Stimulated activated CD4-positive, alpha-beta T cell treated with anti-CD3 and anti-CD28 coated beads, Interleukin-15, amount 100 ng/mL, for 24 hours (primary cell): ENCODE measurements at places on chromosomes 2 and 18.
A peak's percentile ranks its signal among the peaks of the same experiment; 100 is the strongest.

- DNase-seq: no peak
Measured at GRCh38 chr2:71536226-71536671, 82.9 kb downstream of the DYSF start.

DNA sequence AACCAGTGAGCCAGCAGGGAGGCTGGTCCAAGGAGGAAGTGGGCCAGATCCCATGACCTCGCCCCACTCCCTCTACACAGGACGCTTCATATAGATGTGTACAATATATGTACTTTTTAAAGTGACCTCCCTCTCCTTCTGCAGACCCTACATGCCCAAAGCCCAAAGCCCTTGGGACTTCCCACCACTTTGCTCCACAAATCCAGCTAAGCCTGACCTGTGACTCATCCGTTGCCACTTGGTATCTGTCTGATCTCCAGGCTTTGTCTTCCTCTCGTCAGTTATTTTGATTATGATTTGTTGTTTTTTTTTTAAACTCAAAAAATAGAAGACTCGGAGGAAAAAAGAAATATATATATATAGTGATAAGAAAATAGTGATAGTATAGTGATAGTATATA lies 470.8 kb downstream of the KCNJ3 start:
- DNase-seq: no peak

DNA sequence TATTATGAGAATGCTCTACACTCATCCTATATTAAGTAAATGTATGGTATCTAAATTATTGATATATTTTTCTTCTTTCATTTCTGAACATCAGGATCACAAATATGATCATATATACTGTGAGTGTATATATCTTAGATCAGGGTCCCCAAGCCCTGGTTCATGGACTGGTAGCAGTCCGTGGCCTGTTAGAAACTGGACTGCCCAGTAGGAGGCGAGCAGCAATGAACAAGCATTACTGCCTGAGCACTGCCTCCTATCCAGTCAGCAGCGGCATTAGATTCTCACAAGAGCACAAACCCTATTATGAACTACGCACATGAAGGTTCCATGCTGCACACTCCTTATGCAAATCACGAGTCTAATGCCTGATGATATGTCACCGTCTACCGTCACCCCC lies 1247.1 kb upstream of the NXPH2 start:
- no peak for DNase-seq

- no peak for DNase-seq
Measured at GRCh38 chr2:213002383-213002782, 149.0 kb downstream of the IKZF2 start.

- no peak for DNase-seq
Measured at GRCh38 chr2:238462782-238463396, 36.2 kb downstream of the ASB1 start.

DNA sequence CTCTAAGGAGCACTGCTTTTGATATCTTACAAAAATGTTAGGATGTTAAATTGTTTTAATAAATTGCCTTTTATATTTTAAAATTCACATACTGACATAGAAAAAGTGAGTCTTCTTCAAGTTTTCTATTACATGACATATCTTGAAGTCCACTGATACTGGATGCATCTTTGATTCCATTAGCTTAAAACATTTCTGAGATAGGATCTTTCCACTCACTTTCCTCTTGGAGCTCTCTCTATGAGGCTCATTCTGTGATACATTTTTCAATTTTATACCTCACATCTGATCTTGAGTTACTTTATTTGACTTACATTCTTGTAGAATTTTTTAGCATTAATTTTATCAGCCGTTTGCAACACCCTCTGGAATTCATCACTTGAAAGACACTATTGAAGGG lies 86.8 kb upstream of the NOL4 start:
- no peak for DNase-seq

DNA sequence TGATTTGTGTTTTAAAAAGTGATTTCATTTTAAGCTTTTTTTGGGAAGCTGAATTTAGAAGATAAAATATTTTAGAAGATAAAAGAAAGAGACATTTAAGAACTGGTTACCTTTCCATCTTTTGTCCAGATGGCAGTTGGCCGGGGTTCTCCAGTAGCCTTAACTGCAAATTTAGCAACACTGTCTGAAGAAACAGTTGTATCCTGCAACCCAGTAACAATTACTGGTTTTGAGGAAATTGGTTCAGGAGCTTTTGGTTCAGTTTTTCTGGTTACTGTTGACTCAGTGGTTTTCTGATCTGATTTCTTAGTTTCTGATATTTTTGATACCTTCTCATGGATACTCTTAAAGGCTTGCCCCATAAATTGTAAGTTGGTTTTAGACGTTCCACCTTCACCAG lies 49.9 kb downstream of the PLEKHA3 start:
- no peak for DNase-seq

- DNase-seq: no peak
Measured at GRCh38 chr2:201933792-201934237, 99.8 kb upstream of the FZD7 start.

- DNase-seq: no peak
Measured at GRCh38 chr2:216194013-216194412, 84.9 kb downstream of the XRCC5 start.

- DNase-seq: peak; percentile 67
Measured at GRCh38 chr2:225041851-225042799, at the start of gene DOCK10. DOCK10 (minus strand) TSS chr2:225042468; CDS start chr2:225042374, 94 bp downstream.

- no peak for DNase-seq
Measured at GRCh38 chr2:118084491-118085089, 3.7 kb upstream of the INSIG2 start.

GRCh38 chr2:190637281-190637734 lies 11.6 kb upstream of the NAB1 start:
- no peak for DNase-seq

DNA sequence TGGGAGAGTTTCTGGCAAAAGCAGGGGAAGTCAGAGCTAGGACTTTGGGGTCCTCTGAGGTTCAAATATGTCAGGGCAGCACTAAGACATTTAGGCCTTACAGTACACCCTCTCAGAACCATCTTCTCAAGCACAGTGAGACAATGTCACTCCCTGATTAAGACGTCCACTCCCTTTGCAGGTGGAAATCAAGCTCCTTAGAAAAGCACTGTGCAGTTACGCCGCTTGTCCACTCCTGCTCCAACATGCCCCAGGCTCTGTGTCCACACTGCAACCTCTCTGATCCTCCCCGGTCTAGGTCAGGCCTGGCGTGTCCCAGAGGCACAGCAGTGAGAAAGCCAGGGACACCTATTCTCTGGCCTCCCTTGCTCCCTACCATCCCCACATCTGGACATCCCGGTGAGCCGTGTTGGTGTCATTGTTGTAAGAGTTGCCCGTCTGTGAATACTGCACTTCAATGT lies 528.6 kb upstream of the ID2 start:
- DNase-seq: no peak

GRCh38 chr18:22193466-22193865 lies 24.1 kb downstream of the GATA6 start:
- no peak for DNase-seq

GRCh38 chr2:226185616-226186211 lies 613.9 kb downstream of the IRS1 start:
- DNase-seq: no peak

GRCh38 chr2:29123617-29124349 lies 8.6 kb downstream of the CLIP4 start:
- DNase-seq: peak; percentile 22

- DNase-seq: no peak
Measured at GRCh38 chr2:133411857-133412256, 156.4 kb downstream of the NCKAP5 start.

DNA sequence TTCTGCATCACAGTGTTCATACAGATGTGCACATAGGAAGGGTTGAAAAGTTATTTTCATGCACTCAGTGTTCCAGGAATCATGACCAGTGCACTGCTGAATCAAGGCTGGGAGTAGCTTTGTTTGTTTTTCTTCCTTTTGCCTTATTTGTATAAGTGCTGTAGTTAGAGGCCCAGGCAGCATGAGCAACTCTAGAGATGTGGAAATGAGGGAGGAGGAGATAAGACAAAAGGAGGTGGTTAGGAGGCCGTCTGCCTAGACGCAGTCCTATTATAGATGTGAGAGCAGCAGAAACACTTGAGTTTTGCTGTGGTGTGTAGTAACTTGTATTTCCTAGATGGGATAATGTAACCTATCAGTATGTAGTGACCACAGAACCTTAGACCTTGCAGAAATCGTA lies 264.3 kb upstream of the RASGRP3 start:
- no peak for DNase-seq

DNA sequence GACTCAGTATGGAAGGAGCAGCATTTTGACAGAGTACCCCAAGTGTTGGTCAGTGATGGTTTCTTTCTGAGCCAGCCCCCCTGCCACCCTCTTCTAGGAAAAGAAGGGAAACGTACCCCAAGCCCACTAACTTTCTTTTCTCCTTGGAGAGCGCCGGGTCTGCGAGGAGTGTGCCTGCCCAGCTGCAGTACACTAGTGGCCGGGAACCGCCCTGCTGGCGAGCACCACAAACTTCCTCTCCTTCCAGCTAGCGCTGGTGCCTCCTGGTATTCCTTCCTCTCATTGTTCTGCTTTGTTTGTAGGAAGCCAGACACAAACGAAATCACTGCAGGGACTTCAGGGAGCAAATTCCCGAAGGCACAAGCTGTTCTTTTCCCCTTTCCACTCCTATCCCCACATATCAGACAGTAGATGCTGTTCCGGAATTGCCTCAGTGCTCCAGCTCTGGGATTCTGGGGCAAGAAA lies 1.8 kb downstream of the CCDC85A start:
- no peak for DNase-seq
